ENCODE measurements at places on chromosomes 1 and 21.

- DNase-seq, result no peak
These were observed 18.0 kb downstream of the KIAA1614 start for GRCh38 chr1:180930687-180931086.

- no peak for DNase-seq
These were observed 708.1 kb downstream of the MRPL39 start for GRCh38 chr21:24899138-24899537.

- DNase-seq, result peak; percentile 12
These were observed 1.6 kb downstream of the CD1B start for GRCh38 chr1:158329733-158330132.

DNA sequence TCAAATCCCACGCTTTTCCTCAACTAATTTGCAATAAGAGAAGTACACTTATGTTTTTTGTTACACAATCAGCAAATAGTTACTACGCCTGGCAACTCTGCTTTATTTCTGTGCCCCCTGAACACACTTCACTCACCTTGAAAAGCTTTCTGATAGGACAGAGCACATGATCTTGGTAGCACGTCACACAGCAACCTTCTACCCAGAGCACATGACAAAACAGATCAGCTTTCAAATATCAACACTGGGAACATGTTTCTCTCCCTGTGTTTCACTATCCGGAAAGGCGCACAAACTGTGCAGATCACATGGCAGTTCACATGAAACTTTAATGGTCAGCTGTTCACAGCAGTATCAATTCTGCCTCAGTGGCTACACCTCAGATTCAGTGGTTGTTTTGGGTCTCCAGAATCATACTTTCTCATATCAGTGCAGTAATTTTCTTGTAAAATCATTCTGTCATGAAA lies 2.2 kb downstream of the SLC19A2 start:
- no peak for DNase-seq

DNA sequence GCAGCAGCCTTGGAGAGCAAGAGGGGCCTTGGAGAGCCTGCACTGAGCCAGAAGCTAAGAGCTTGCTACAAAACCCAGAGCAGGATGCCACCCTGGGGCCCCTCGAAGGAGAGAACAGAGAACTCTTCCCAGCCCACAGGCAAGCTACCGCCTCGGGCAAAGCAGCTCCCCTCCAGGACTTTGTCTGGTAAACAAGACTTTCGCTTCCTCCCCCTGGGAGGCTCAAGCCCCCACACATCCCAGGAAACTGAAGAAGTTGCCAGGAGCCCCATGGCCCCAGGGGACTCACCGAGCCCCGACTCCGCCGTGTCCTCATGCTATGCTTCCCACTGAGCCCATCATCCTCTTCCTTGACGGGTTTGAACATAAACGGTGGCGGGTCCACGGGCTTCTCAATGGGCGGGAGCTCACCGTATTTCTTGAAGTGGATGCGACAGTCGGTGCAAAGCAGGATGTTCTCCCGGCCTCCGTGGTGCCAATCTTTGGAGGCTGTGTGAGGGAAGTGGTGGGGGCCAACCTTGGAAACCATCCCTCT lies 45.9 kb downstream of the SLC45A1 start:
- no peak for DNase-seq

DNA sequence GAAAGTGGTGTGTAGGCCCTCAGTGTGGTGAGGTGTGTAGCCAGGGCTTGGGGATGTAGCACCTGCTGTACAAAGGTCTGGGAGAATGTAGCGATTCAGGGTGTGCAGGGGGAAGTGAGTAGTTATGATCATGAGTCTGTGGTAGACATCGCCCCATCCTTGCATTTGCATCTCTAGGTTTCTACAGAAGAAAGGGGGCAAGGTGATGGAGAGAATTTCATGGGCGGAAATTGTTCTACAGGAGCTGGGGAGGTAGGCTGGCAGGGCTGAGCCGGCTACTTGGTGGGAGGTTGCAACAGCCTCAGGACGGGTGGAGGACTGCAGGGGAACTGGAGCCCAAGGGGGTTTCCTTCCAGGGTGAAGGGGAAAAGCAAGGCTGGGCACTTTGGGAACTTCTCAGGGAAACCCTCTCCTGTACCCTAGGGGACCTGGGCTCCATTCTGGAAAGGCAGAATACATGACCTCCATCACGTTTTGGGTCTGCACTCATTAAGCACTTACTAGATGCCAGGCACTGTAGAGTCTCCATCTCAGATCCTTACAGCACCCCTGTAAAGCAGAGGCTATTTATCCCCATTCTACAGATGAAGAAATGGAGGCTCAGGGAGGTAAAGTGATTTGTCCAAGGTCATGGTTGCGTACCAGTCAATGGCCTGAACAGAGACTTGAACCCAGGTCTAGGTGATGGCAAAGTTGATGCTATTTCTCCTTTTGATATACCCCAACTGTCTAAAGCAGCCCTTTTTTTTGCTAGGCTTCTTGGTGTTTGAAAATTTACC lies 14.5 kb upstream of the TNFRSF1B start:
- no peak for DNase-seq

- DNase-seq, result no peak
These were observed 259.2 kb downstream of the GREM2 start for GRCh38 chr1:240352769-240353168.

- DNase-seq, result no peak
These were observed 80.8 kb upstream of the RAB4A start for GRCh38 chr1:229190057-229190575.

- DNase-seq, result no peak
These were observed 7.6 kb downstream of the CLSPN start for GRCh38 chr1:35762141-35762540.

GRCh38 chr1:235635938-235636662 lies 13.5 kb downstream of the GNG4 start:
- no peak for DNase-seq

DNA sequence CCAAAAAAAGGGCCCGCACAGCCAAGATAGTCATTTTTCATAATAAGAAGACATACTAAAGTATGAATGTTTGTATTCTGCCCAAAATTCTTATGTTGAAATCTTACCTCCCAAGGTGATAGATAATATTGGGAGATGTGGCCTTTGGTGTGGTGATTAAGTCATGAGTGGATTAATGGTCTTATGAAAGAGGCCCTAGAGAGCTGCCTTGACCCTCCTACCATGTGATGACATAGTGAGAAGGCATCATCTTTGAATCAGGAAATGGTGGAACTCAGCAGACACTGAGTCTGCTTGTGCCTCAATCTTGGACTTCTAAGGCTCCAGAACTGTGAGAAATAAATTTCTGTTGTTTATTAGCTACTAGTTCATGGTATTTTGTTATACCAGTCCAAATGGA lies 11.8 kb upstream of the RNPC3 start:
- DNase-seq, result no peak

DNA sequence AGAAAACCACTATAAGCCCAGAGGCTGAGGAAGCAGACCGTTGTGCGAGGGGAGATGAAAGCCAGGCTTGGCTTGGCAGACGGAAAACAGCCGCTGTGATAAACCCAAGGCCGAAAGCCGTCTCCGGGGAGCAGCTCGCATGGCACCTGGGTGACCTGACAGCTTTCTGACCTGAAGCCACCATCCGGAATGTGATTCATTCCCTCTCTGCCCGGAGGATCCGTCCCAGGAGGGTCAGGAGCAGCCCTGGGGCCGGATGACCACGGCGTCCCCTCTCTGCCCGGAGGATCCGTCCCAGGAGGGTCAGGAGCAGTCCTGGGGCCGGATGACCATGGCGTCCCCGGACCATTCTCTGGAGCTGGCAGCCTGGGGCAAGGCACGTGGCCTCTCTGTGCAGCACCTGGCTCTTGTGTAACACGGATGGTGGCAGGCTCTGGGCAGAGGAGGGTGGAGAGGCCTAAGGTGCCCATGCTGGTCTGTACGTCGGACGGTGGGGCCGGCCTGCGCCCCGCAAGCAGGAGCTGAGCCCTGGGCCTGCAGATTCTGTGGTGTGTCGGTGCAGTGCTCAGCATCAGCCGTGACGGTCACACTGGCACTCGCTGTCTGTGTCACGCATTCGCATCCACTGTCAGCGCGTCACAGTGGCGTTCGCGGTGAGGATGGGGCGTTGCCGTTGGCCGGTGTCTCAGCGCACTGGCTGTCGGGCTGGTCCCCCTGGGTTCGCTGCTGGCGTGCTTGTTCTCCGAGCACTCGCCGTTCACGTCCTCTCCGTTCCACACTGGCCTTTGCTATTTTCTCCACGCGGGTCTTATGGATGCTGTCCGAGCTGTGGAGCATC lies 50.3 kb downstream of the SLX9 start:
- DNase-seq, result no peak

- no peak for DNase-seq
These were observed 5.9 kb downstream of the PHLDA3 start for GRCh38 chr1:201463071-201463552.

- no peak for DNase-seq
These were observed 51.2 kb downstream of the DIP2A start for GRCh38 chr21:46509741-46510502.

- DNase-seq, result no peak
These were observed 8.2 kb downstream of the OR10T2 start for GRCh38 chr1:158391099-158391498.

DNA sequence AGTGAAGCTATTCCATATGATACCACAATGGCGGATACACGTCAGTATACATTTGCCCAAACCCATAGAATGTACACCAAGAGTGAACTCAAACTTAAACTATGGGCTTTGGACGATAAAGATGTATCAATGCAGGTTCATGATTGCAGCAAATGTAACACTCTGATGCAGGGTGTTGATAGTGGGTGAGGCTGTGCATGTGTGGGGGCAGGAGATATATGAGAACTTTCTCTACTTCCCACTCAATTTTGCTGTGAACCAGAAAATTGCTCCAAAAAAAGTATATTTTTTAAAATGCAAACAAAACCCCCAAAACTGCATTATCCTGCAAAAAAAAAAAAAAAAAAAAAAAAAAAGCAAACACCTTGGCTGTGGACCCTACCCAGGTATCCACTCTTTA lies 3.4 kb downstream of the ATP1A2 start:
- DNase-seq, result no peak

GRCh38 chr1:245085508-245086095 lies 69.2 kb upstream of the KIF26B start:
- DNase-seq, result peak; percentile 11

GRCh38 chr1:152699746-152700145 lies 1.6 kb downstream of the LCE2A start:
- no peak for DNase-seq

DNA sequence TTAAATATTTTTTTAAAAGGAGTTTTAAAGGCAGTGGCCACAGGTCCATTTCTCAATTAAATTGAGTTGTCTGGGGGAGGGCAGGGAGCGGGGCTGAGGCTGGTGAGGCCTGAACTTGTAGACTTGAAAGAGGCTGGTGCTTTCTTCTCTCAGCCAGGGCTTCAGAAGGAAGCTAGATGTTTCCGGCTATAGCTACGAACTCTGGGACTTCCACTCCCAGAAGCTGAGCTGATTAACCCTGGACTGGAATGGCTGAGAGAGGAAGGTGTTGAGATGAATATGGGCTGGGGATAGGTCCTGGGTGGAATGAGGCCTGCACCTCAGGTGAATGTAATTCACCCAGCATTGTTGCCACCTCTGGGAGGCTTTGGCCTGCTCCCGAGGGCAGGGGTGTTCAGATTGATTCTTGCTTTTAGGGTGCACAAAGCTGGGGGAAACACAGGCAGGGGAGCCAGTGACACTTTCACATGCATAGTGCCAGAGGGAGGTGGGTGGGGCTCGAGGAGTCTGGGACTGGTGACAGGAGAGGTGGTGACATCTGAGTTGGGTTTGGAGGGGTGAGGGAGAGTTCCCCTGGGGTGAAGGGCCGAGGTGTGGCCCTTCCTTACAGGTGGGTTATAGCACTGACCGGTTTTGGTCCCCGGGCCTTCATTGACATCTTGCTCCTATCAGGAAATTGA lies 18.2 kb downstream of the LDLRAP1 start:
- DNase-seq, result no peak

GRCh38 chr1:57770772-57771171 lies 346.9 kb upstream of the DAB1 start:
- peak; percentile 5 for DNase-seq

DNA sequence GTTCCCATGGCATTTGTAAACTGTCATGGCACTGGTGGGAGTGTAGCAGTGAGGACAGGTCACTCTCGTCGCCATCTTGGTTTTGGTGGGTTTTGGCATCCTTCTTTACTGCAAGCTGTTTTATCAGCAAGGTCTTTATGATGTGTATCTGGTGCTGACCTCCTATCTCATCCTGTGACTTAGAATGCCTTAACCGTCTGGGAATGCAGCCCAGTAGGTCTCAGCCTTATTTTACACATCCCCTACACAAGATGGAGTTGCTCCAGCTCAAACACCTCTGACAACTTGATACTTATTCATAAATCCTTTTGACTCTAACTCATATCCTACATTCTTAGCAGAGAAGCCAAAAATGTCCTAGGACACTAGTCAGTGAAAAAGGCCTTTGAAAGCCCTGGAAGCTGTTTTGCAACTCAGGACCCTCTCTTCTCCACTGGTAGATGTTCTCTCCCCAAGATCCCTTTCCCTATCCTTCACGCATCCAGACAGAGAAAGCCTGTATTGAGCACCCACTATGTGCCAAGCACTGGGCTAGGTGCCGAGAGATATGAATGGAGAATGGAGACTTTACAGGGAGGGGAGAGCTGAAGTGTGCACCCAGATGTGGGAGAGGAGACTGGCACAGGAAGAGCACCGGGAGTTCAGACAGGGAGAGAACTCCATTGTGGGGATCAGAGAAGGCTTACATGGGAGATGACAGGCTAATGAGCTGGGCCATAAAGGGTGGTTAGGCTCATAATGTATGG lies 6.7 kb upstream of the CSRP1 start:
- DNase-seq, result no peak

DNA sequence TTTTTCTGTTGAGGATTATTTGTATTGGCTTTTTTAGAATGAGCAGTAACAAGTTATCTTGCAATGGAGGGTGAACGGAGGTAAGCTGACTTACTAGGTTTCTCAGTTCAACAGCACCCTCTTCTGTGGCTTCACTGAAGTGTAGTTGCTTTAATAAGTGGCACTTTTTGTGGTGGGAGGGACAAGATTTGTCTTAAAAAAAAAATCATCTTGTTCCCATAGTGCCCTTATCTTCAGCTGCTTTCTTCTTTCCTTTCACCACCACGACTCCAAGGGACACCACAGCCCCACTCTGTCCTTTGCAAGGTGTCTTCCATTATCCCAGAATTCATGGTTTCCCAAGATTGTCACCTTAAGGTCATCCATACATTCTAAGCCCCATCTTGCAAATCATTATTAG lies 92.9 kb downstream of the PIGK start:
- DNase-seq, result peak; percentile 17

GRCh38 chr1:209768354-209768774 lies 12.5 kb downstream of the TRAF3IP3 start:
- DNase-seq, result peak; percentile 97

DNA sequence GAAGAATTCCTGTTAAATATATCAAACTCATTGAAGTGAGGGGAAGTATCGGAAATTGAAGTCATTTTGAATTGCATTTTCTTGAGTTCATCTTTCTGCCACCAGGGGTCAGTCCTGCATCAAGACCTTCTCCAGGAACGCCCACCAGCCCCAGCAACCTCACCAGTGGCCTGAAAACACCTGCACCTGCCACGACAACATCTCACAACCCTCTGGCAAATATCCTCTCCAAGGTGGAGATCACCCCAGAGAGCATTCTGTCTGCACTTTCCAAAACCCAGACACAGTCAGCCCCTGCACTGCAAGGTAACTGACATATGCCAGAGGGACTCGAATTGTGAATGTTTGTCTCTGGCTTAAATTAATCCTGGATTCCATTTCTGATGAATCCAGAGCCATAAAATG lies 22.8 kb upstream of the TARS2 start:
- peak; percentile 68 for DNase-seq

GRCh38 chr21:41371685-41372030 lies 9.8 kb downstream of the MX2 start:
- no peak for DNase-seq

GRCh38 chr1:98388441-98388840 lies 273.1 kb upstream of the SNX7 start:
- peak; percentile 72 for DNase-seq

- no peak for DNase-seq
These were observed 35.7 kb upstream of the CLSTN1 start for GRCh38 chr1:9859281-9860014.

Data from activated CD4-positive, alpha-beta T cell treated with anti-CD3 and anti-CD28 coated beads, Interleukin-2, Interleukin-4, amounts not matched to agents 100 ng/mL and 50 ng/mL, durations not matched to agents 16 hours and 8 hours (primary cell).